Pulmonary artery endothelial cell (primary cell): ENCODE measurements at places on chromosomes 12 and 14. TPM values are rescaled to one million over a fixed set of nuclear protein-coding genes. Genes with fewer than 3 reads are reported as not detected.

DNA sequence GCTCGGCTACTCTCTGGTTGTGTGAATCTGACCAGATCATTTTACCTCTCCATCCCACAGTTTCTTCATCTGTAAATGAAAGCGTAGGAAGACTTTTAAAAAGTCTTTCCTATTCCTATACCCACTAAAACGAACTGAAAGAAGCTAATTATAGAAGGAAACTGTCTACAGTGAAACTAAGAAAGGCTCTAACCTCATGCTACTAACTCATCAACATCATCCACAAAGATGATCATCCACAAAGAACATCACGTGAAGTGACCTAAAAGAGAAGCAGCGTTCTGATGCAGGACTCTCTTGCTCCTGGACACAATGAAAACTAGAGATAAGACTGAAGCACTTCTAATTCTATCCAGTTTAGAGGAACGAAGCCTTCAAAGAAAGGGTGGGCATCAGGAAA is 58.5 kb upstream of the OSBPL8 start:
- DNase-seq = no peak

GRCh38 chr14:91420686-91421085 is 3.1 kb upstream of the CCDC88C start:
- no peak for DNase-seq

DNA sequence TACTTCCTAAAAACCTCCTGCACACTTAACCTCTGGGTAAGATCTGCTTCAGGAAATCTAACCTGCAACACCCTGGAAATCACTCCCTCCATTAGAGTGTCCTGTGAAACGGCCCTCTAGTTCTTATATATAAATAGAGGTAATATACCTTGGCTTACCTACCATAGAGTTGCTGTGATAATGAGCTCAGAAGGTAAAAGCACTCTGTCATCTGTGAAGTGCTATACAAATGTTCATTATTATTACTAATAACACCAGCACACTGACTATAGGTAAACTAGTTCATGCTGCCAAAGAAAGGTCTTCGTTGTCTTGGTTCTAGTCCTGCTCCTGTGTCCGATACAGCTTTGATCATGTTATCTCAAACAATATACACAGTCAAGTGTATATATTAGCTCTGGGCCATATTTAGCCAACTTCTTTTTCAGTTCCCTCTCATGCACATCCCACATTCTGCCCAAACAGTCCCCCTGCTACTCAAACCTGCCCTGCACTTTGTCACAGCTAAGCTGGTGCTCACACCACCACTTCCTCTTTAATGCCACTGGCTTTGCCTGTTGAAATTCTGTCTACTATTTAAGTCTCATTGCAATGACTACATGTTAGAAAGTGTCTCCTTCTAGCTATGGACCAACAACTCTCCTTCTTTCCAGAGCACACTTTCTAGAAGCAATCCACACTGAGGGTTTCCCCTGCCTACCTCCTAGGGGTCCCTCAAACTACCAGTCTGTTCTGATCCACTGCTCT is 5.1 kb downstream of the E2F7 start:
- no peak for DNase-seq

DNA sequence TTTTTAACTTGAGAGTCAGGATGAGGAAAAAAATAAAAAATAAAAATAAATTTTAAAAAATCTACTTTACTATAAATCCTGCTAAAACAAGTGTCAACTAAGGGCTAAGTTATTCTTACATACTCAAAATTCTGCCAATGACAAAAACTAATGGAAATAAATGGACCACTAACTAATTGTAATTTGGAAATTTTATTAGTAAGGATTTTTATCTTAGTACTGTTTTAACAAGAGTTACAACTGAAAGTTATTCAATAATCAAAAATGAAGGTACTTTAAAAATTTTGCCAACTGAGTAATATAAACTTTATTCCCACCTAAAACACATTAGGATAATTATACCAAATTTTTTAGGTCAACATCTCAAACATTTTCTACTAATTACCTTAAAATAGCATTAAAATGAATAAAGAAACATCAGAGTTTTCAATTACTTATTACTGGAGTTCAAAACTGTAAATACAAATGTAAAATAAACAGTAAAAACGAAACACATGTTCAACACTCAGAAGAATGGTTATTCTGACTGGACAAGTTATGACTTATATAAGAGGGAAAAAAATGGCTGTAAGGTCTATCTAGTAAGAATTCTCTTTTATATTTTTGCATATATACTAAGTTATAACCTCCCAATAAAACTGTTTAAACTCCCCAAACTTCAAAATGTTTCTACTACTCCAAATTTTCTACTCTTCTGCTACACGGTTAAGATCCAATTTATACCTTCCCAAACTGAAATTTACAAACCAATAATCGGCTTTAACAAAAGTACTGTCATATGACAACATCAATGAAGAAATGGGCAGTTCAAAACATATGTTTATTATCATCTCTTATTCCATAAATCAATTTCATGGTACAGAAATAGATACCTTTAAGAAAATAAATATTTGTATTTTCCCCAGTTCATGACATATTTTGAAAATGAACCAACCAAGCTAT is 2.7 kb downstream of the HECTD1 start:
- DNase-seq = no peak

DNA sequence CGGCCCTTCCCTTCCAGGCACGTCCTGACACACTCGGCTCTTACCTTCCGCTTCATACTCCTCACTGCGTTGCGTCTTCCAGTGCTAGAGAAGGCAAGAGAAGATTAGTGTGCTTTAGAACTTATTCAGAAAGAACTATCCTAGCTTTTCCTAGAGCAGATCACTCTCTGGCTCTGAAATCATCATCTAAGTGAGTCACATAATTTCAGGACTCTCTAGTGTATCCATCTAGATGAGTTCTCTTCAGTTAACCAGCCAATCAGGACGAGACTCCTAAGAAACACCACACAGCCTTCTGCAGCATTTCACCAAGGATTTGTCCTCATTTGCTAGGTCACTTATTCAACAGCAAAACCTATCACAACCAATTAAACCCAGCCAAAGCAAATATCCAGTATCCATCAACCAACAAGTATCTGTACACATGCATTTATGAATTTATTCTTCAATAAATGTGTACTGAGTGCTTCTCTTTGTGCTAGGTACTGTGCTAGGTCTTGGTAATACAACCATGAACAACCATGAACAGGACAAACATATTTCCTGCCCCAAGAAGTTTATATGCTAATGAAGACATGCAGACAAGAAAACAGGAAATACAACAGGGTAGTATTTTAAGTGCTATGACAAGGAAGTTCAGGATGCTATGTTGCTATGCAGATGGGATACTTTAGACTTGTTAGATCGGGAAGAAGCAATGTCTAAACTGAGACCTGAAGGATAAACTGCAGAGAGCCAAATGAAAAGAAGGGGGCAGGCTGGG is 52.1 kb downstream of the NIN start:
- no peak for DNase-seq

GRCh38 chr14:23252420-23253333 is 14.9 kb downstream of the RNF212B start:
- DNase-seq = no peak

Gene FOXN3
- total RNA-seq = 14.2 and 28.3 TPM in 2 replicates
